AG20443 (cell line): ENCODE measurements at places on chromosomes 5 and 9.

DNA sequence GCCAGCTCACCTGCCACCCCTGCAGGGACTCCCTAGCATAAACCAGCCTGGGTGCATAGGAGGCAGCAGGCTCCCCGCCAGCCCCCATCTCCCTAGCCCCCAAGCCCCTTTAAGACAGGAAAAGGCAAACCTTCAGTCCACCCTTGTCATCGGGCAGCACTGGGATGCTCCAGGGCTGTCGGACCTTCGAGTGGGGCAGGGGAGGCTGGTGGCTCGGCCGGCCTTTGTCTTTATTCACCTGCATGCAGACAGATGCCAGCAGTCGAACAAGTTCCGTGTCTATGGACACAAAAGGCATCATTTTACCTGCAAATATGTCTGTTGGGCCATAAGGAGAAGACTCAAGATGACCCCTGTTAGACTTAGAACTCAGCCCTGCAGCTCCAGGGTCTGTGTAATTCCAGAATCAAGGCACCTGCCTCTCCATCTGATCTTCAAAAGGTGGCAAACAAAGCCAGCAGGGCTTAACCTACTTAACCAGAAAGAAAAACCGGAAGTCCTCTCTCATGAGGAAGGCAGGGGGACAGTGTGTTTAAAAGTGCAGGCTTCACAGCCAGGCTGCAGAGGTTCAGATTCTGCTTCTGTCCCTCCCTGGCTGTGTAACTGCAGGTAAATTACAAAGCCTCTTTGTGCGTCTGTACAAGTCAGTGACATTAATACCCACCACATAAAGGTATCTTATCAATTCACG is 16.2 kb downstream of the ANKS6 start:
- DNase-seq, result no peak

- DNase-seq, result no peak
Observed at GRCh38 chr5:53946405-53947100, 363.8 kb downstream of the ARL15 start.

GRCh38 chr5:39082995-39083394 is 8.8 kb upstream of the RICTOR start:
- no peak for DNase-seq

DNA sequence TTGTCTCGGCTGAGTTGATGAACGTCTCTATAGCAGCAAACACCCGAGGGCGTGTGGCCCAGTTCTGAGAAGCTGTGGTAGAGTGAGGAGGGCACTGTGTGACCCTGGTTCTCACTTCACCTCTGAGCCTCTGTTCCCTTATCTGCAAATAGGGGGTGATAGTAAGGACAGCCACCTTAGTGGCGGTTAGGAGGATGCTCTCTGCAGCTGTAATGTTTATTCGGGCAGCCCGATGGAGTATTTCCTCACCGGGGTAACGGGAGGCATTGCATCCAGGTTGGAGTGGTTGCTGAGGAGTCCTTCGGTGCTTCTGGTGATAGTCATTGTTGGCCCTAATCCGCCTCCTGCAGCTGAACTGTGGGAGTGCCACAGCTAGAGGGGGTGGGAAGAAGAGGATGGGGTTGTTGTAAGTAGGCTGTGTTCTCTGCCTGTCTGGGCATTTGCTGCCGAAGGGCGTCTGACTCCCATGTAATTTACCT is 13.9 kb downstream of the PRRC2B start:
- DNase-seq, result peak; percentile 70

DNA sequence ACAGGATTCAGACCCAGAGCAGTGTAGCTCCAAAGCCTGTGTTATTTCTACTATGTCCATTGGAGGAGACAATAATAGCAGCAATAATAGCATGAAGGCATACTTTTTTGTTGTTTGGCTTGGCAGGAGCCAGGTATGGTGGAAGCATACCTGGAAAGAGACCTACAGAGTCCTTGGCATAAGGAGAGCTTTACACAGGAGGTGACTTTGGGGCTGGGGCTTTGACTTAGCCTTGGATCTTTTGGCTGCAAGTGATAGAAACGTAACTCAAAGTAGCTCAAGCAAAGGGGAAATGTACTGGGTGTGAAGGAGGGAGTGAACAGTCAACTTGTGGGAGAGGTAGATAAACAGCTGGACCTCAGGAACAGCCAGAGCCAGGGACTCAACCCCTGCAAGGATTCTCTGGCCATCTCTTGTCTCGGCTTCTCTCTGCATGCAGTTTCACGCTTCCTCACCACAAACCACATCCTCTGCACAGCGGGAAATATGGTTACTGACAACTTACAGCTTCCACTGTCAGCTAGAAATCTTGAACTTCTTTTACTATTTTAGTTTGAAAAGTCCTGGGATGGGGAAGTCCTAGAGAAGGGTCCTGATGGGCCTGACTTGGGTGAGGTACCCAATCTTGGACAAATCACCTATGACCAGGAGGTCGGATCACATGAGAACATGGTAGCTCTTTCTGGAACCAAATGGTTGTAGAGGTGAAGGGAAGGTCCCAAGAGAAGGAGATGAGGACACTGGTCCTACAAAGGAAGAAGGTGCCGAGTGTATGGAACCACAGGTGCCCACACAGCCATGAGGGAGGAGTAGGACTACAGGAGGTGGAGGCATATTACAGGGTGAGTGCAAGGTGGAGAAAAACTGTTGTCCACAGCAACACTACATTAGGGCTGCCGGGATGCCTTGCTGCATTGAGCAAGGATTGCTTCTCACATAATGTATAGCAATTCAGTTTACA is 47.0 kb upstream of the TGFBR1 start:
- DNase-seq, result peak; percentile 52

GRCh38 chr9:114432323-114433067 is 44.7 kb upstream of the AKNA start:
- DNase-seq, result no peak

GRCh38 chr9:122396614-122397148 is 25.9 kb downstream of the PTGS1 start:
- no peak for DNase-seq

GRCh38 chr5:142360607-142361120 is 35.8 kb upstream of the SPRY4 start:
- no peak for DNase-seq

DNA sequence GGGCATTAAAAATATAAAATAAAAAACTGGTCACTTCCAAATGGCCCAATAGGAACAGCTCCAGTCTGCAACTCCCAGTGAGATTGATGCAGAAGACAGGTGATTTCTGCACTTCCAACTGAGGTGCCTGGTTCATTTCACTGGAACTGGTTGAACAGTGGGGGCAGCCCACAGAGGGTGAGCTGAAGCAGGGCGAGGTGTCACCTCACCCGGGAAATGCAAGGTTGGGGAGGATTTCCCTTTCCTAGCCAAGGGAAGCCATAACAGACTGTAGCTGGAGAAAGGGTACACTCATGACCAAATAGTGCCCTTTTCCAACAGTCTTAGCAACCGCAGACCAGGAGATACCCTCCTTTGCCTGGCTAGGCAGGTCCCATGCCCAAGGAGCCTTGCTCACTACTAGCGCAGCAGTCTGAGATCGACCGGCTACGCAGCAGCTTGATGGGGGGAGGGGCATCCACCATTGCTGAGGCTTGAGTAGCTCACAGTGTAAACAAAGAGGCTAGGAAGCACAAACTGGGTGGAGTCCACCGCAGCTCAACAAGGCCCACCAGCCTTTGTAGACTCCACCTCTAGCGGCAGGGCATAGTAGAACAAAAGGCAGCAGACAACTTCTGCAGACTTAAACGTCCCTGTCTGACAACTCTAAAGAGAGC is 12.7 kb downstream of the RLN1 start:
- DNase-seq, result no peak

DNA sequence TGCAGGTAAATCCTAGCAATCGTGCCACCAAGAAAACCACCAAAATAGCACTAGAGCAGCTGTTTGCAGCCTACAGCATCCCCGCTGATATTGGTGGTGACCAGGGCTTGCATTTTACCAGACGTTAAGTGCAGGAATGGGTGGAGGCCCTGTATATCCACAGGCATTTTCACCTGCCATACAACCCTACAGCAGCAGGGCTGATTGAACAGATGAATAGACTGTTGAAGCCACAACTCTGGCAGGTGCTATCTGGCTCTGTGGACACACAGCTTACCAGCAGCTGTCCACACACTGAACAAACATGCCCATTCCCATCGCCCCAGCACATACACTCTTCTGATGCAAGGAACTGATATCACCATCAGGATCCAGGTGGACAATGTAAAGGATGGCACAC is 154.5 kb upstream of the APC start:
- no peak for DNase-seq

DNA sequence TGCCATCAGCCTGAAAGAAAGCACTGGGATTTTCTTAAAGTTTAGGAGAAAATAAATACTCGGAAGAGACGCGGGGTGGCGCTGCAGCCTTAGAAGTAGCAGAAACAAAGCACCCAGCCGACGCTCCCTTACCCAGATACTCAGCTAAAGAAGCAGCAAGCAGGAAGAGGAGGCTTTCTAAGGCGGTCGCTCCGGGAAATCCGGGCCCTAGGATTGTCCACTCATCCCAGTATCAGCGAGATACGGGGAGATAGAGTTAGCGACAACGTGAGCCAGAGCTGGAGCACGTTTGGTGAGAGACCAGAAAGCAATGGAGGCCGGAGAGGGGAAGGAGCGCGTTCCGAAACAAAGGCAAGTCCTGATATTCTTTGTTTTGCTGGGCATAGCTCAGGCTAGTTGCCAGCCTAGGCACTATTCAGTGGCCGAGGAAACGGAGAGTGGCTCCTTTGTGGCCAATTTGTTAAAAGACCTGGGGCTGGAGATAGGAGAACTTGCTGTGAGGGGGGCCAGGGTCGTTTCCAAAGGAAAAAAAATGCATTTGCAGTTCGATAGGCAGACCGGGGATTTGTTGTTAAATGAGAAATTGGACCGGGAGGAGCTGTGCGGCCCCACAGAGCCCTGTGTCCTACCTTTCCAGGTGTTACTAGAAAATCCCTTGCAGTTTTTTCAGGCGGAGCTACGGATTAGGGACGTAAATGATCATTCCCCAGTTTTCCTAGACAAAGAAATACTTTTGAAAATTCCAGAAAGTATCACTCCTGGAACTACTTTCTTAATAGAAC is at the start of gene PCDHB2:
TSS of gene PCDHB2 (plus strand) at position 135 of the 782 bp plus-strand sequence. CDS start at position 311, 176 bp downstream.
- DNase-seq, result peak; percentile 54

DNA sequence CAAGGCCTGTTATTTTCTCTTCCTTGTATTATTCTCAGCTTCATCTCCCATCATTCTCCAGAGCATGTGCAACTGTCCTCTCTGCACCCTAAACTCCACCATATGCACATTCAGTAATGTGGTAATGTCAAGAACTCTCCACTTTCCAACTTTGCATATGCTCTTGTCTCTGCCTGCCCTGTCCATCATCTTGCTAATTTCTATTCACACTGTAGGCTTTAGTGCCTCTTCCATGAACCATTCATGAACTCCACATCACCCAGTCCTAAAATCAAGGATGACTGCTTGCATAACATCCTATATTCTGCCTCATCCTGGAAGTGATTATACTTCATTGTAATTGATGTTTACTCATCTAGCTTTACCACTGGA is 354.8 kb downstream of the PDE4D start:
- DNase-seq, result no peak

DNA sequence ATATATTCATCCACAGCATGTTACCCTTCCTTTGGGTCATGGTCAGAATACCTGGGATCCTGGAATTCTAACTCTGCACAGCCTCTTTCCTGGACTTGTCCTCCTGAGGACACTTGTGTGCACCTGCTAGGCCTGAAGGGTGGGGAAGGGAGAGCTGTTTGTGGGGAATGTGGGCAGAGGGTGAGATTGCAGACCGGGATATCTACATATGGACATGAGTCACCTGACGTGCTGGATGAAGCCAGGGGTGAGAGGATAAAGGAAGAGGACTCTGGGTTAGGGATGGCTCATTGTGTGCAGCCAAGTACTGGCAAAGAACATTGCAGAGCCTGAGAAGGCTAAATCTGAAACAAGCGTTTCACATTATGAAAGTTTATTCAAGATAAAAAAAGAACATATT is 241.4 kb upstream of the RPS23 start:
- DNase-seq, result no peak

GRCh38 chr9:76221423-76221822 is 172.8 kb downstream of the RFK start:
- DNase-seq, result no peak

- no peak for DNase-seq
Observed at GRCh38 chr5:91132550-91132949, 250.6 kb downstream of the ARRDC3 start.

GRCh38 chr5:77881528-77881927 is 105.4 kb upstream of the TBCA start:
- DNase-seq, result no peak

DNA sequence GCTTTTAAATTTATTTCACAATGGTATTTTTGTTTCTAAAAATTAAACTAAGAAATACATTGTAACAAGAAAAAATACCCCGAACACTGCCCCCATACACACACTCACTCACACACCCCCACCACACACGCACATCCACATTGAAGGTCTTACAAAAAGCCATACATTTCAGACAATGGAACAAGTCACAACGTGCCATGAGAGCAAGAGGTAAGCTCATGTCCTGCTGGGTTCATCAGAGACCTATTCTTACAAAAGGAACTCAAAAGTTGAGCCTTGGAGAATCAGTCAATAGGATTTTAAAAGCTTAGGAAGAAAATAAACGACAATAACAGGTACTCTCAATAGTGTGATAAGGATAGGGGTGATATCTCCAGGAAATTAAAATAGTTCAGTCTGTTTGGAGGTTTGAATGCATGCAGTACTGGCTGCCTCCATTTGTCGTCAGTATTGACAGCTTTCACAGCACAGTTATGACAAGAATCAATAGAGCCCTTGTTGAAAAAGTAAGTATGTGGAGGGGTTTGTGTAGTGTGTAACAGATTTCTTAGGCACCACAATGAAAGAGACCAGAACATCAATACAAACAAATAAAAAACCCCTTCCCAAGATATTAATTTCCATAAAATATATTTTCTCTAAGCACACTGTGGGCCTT is 1826.2 kb upstream of the CDH6 start:
- no peak for DNase-seq

DNA sequence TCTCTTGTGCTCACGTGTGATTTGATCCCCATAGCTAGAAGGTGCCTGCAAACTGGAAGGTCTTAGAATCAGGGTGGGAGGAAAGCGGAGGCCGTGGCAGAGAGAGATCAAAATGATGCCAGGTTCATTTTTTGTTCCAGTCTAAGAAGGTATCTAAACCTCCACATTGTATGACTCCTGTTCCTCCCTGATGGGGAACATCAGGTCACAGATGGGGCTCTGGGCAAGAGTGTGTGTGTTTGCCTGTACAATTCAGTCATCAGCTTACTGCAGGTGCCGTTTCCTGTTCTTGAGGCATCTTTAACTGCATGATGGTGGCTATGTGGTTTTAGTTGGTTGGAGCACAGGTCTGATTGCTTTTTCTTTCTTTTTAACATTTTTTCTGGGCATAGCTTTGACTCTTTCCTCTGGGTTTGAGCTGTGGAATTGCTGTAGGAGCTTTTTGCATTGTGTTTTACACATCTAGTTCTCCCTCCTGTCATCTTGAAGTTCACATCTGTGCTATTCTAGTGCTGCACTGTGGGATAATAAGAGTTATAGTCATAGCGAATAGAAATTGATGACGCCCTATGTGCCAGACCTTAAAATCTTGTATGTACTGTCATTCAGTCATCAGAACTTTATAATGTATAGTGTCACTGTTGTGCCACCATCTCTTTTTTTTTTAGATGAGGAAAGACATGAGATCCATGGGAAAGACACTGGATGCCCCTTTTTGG is 30.8 kb downstream of the ARHGAP26 start:
- no peak for DNase-seq
